ENCODE measurements at places on chromosomes 1 and 21.

- DNase-seq = no peak
Observed at GRCh38 chr1:223861904-223862303, 16.2 kb upstream of the TP53BP2 start.

DNA sequence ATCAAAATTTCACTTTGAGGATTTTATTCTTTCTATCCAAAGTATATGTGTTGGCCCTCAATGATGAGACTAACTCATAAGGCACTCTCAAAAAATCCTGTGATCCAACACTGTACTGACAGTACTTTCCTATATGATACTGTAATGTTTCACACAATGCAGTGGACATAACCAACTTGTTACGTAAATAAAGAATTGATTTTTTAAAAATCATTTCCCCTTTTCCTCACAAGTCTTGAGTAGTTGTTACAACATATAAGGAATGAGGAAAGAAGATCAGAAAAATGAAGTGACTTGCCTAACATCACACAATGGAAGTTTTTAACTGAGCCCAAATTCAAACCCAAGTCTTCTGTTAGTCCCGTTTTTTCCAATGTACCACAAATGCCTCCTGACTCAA lies 17.2 kb downstream of the PTP4A2 start:
- DNase-seq = no peak

DNA sequence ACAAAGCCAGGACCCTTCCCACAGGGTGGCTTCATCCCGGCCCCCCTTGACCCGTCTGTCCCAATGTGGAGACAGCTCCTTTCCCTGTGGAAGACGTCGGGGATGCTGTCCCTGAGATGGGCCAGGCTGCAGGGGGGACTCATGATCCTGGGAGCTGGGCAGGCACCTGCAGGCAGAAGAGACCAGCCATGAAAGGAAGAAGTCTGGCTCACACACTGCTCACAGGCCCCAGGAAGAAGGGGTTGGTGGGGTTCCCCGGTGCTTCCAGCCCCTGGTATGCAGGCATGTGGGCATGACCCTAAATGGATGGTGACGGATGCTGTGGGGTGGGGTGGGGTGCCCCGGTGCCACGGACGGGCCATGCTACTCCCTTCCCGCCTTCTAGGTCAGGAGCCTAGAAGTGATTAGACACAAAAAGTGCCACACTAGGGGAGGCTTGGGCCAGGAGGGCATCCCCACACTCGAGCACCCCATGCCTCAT lies 8.3 kb downstream of the ACTRT2 start:
- DNase-seq = no peak

- peak; percentile 84 for DNase-seq
Observed at GRCh38 chr1:230066466-230067404, at the start of gene GALNT2. TSS of gene GALNT2 (plus strand) at chr1:230067238. CDS start at chr1:230067281, 43 bp downstream.

- no peak for DNase-seq
Observed at GRCh38 chr1:35502242-35502641, 55.0 kb downstream of the KIAA0319L start.

DNA sequence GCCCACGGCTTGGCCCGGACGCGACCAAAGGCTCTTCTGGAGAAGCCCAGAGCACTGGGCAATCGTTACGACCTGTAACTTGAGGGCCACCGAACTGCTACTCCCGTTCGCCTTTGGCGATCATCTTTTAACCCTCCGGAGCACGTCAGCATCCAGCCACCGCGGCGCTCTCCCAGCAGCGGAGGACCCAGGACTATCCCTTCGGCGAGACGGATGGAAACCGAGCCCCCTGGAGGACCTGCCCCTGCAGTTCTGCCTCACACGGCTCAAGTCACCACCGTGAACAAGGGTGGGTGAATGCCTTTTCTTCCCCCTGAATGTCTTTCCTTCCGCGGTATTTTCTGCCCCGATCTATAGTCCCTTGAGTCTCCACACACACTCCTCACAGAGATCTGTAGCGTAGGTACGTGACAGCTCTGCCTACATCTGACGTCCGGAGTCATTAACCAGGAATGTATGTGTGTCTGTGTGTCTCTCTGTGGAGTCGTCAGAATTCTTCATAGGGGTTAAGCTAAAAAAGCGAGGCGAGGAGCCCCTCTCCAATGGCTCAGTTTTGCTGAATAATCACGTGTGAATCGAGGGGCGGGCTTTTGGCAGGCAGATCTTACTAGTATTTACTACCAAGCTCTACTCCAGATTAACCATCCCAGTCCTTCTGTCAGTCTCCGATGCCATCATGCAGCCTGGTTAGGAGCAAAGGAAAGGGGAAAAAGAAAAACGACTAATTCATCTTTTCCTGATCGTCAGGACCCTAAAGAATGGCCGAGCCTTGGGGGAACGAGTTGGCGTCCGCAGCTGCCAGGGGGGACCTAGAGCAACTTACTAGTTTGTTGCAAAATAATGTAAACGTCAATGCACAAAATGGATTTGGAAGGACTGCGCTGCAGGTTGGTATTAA lies at the start of gene CDKN2C:
TSS of gene CDKN2C (plus strand) at position 635 of the 898 bp plus-strand sequence. CDS start at position 759, 124 bp downstream.
- DNase-seq = no peak

DNA sequence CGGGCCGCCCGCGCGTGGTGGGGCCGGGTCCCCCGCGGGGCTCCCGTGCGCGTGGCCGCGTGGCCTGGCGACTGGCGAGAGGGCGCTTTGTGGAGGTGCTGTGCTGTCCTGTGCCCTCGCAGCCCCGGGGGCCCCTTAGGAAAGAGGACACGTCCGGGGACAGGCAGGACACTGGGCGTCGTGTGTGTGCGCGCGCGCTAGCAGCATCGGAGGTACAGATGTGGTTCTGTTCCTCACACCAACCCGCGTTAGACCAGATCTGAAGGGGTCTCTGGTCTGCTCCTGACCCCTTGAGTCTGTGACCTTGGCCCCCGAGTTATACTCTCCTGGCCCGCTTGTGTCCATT lies 489 bp downstream of the ACTN2 start:
- DNase-seq = no peak

DNA sequence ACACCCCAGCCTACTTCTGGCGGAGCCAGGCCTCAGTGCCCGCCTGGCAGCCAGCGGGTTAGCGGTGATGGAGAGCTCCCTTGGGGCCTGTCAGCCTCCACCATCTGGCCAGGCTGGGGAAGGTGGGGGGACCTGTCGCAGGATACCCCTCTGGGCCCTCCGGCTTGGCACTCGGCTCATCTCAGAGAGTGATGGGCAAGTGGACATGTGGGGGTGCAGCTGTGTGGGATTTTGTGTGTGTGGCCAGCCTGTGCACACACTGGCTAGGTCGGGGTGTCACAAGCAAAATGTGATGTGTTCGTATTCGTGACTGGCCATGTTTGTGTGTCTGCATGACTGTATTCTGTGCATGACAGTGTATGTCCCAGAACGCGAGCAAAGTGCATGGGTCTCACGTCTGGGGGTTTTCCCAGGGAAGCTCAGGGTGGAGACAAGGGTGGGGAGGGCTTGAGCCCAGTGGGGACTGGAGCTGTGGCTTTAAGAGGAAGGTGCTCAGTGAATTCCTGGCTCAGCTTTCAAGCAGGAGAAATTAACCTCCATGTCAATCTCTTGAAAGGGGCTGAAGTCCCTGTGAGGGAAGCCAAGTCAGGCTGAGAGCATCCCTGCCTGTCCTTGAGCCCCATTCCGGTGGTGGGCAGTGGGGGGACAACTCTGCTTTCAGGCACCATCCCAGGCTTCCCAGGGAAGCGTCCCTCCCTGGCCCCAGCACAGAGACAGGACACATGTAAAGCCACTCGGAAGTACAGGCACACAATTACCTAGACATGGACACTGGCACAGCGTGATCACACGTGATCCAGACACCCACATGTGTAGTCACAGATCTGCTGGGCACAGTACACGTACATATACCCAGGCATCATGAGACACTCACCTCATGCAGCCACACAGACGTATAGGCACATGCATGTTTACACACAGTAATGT lies 21.1 kb upstream of the ADGRB2 start:
- DNase-seq = no peak

DNA sequence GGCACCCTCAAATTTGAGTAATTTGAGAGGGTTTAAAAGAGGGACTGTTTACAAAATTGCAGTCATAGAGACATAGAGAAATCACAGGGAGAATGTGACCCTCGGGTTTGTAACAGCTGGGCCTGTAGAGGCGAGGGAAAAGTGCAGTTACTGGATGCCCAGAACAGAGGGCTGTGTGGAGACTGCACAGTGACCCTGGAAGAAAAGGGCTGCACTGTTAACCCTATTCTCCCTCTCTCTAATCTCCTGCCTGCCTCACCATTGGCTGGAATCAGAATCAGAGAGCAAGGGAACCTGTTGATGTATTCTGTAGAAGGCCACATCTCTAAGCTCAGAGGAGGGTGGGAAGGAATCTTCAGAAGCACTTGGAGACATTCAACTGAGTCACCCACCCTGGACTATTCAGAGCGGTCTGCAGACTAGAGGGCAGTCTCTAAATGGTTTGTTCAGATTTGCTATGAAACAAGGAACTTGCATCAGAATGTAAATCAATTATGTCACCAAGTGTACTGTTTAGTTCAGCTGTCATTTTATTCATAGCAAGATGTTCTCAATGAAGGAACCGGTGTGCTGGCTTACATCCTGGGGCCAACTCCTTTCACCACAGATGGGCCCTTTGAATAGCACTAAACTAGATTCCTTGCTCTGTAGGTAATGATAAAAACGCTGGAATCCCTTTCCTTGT lies 132.2 kb upstream of the HOOK1 start:
- DNase-seq = no peak

- no peak for DNase-seq
Observed at GRCh38 chr1:217140041-217140901, 417.0 kb upstream of the ESRRG start.

DNA sequence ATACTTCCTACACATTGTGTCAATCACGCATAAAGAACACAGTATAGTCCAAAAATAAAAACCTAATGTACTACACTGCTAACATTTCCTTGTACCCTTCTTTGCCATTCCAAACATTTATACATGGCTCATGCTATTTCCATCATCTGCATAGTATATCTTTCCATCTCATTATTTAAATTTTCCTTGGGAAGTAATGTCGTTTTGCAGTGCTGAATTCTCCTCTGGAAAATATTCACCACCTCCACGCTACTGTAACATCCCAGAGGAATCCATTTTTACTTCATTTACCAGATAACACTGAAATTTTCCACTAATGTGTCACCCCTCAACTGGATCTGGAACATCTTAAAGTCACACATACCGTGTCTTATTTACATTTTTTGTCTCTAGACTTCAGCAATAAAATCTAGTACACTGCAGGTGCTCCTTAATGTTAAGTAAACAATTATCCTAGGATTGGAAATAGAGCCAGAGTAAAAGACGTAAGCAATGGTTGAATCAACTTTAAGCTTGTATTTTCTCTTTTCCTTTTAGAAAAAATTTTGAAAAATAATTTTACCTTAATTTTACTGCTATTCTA lies 881.0 kb downstream of the AMY1C start:
- DNase-seq = no peak

DNA sequence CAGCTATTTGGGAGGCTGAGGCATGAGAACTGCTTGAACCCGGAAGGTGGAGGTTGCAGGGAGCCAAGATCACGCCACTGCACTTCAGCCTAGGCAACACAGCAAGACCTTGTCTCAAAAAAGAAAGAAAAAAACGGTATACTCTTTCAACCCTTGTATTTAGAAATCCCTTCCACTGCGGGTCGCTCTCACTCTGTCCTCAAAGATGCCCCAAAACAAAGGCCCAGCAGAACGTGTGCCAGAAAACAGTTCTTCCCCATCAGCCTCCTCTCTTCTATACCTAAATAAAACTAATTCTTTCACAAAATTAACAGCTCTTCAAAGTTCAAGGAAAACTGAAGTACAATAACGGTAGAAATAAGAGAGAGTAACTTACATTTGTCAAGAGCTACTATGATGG lies 13.2 kb downstream of the SETD4 start:
- DNase-seq = no peak

GRCh38 chr1:229507502-229507901 lies 639 bp downstream of the NUP133 start:
- DNase-seq = no peak

GRCh38 chr1:154191990-154192461 lies at the start of gene TPM3:
TSS of gene TPM3 (minus strand) at chr1:154192100. CDS start at chr1:154192018, 82 bp downstream.
- DNase-seq = no peak

- no peak for DNase-seq
Observed at GRCh38 chr1:1143636-1144035, 27.7 kb upstream of the C1orf159 start.

GRCh38 chr21:37208741-37209225 lies 58.4 kb downstream of the VPS26C start:
- DNase-seq = no peak

- DNase-seq = no peak
Observed at GRCh38 chr1:90724926-90725656, 8.0 kb upstream of the BARHL2 start.

GRCh38 chr1:206020393-206021007 lies 3.2 kb downstream of the CTSE start:
- DNase-seq = no peak

DNA sequence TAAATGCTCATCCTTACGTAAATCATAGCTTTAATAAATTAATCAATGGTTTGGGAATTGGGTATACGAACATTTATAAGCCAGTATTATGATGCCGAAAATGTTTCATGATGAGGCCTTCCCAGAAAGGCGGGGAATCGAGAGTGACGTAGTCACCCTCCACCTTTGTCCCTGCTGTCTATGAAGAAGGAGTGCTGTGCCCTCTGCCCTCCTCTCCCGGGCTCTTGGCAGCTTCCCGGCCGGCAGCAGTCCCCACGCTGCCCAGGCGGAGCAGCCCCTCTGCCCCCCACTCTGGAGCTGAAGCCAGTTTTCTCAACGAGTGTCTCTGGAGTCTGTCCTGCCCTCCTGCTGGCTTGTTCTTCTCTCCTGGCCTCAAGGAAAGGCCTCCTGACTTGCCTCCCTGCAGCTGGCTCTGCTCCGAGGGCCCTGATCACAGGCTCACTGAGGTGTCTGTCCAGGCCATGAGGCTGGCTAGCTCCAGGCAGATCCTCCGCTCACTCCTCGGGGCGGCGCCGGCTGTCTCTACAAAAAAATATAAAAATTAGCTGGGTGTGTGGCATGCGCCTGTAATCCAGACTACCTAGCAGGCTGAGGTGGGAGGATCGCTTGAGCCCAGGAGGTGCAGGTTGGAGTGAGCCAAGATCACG lies 150.7 kb upstream of the COL6A1 start:
- DNase-seq = no peak

GRCh38 chr1:117389284-117389683 lies 22.0 kb downstream of the MAN1A2 start:
- no peak for DNase-seq

DNA sequence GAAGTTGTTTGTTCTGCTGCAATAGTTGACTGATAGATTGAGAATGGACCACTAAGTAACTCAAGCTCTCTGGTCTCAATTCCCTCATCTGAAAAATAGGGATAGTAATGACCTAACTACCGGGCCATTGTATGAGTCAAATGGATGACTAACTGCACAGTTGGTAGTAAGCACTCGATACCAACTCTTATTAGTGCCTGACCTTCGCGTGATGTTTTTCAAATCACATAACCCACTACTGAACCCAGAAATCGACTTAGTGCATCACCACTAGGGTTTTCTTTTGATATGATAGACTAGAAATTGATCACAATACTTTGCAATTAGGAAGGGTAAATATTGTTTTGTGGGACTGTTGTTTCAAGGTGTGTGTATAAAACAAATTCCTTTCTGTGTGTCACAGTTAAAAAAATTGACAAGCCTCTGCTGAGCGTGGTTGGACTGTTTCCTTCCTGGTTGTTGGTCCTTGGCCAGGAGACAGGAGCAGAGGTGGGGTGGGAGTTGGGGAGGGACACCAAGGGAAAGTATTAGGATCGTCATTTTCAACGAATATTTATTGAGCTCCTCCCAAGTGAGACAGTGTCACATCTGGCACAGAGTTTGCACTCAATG lies 54.0 kb upstream of the LRP8 start:
- no peak for DNase-seq

GRCh38 chr1:61073871-61074270 lies 8.5 kb upstream of the NFIA start:
- no peak for DNase-seq
